ENCODE measurements at places on chromosomes 2 and 18.

GRCh38 chr2:26550276-26551015 is 72.5 kb upstream of the OTOF start:
- no peak for DNase-seq

- DNase-seq: no peak
These were observed 147.7 kb upstream of the SPATS2L start for GRCh38 chr2:200158647-200159356.

DNA sequence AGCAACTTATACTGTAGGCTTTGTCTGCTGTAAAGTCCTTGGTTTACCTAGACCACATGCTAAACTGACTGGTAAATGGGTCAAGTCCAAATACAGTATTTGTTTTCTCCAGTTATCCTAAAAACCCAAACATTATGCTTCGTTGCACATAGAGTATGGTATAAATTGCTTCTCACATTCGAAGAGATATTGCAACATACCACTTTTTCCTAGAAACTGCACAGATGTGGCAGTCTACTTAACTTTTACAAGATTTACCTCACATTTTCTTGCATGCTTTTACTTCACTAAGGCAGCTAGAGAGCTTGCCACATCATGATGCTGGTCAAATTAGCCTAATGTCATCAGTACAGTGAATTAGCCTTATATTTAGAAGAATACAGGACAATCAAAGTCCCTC is 66.0 kb upstream of the SCN7A start:
- DNase-seq: no peak

GRCh38 chr2:236916181-236916580 is 169.5 kb upstream of the COPS8 start:
- no peak for DNase-seq

DNA sequence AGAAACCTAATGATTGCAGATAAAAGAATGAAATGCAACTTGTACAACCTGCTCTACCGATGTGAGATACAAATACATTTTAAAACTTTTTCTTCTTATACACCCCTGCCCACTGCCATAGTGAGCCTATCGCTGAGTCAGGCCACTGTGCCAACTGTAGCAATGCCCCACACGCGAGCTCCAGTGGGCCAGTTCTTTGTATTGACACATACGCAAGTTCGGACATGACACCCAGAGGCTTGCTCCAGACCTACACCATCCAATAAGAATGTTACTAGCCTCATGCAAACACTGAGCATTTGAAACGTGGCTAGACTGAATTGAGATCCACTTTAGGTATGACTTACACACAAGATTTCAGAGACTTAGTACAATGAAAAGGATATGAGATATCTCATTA is 340.1 kb downstream of the ARHGAP15 start:
- DNase-seq: no peak

DNA sequence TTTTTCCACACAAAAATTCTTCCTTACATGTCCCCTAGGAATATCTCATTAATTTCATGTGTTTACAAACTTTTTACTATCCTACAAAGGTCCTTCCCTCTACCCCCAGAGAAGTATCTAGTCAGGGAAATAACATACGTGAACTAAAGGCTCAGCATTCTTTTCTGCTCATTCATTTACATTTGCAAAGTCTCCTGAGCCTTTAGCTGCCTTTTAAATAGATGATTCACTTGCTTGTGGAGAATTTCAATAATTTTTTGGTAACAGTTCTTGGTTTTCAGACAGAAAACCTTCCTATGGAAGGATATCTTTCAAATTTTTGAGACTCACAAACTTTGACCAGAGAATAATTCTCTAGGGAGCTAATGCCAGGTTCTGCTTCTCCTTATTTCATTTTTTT is 81.5 kb upstream of the RMDN2 start:
- DNase-seq: no peak

DNA sequence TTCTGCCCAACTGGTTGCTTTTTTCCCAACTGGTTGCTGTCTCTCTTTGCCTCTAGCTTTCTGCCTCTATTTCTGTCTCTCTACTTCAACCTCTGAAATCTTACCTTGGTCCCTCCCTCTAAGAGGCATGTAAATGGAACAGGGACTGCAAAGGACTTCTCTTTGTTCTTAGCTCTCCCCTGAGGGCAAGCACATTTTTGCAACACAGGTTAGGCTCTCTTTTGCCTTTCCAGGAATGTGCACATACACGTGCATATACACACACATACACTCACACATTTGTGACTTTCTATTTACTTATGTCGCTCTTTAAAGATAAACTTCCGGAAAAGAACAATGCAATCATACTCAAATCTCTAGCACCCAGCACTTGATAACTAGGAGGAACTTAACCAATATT is 262.6 kb upstream of the DDX18 start:
- no peak for DNase-seq

DNA sequence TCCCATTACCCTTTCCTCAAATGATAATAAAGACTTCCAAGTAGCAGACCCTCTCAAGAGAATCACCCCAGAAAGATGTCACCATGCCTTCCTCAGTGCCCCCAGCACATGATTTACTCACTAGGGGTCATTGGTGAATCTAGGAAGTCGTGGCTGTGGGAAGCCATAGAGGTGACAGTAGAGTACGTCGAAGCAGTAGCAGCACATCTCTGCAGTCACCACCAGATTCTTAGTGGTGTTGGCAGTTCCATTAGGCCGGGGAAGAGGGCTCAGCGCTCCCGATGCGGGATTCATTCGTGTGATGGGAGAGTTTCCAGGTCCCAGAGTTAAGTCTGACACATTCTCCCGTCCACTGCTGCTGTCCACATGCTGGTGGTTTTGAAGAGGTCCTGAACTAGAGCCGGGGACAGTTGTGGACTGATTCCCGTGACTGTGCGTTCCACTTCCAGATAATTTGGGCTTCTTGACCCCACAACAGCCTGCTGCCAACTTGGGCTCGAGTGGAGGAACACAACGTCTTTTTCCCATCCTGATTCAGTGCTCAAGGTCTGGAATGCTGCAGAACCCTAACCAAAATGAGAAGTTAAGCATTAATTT is 12.0 kb downstream of the AMMECR1L start:
- no peak for DNase-seq

DNA sequence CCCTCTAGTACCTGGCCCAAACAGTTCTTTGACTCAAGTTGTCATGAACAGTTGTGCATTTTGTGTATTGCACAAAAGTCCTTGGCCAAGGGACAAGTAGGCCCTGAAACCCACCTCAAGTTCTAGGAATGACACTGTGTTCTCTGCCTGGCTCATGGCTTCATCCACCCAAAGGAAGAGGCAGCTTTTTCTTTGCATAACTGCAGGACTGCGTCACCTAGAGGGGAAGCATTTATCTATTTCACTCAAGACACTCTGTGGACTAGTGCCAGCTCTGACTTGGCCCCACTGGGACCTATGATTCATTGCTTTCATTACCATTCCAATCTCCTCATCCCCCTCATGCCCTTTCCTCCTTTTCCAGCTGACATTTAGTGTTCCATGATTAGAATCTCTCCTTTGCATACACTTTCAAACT is 119.3 kb upstream of the SIX2 start:
- DNase-seq: no peak

- no peak for DNase-seq
These were observed 70.4 kb upstream of the DTNA start for GRCh38 chr18:34639687-34640086.

DNA sequence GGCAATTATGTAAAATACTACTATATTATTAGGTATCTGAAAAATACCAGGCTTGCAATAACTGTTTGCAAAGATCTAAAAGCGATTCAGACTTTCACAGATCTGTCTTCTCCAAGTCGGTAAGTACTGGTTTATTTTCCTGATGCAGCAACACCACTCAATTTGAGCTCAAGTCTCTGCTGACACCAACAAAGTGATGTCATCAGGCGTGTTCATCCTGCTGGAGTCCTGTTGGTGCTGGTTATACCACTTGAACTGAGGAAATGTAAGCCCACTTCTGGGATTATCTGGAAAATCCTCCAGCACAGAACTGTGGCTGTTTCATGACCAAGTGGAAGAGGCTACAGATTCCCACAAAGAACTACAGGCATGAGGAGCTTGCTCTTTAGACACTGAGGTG is 267.6 kb downstream of the BCL2 start:
- DNase-seq: no peak

GRCh38 chr2:82657106-82657505 is 1802.0 kb downstream of the SUCLG1 start:
- no peak for DNase-seq

- DNase-seq: no peak
These were observed 137.6 kb upstream of the HNMT start for GRCh38 chr2:137826373-137827372.

DNA sequence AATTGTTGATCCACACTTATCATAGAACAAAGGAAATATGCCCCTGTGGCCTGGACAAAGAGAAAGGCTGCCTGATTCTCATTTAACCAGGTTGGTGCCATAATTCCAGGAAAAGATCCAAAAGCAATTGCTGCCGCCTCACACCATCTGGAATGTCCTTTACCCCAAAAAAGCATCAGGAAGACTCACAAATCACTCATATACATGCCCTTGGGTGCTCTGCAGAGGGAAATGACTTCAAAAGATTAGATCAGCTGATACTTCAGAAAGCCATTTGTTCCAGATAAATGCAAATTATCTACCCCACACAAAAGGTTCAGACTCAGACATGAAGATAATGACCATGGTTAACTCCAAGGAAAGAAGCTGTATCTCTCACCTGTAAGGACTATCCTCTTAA is 285.8 kb downstream of the C1D start:
- DNase-seq: no peak

- DNase-seq: no peak
These were observed 6.0 kb upstream of the NEDD4L start for GRCh38 chr18:58038063-58038462.

DNA sequence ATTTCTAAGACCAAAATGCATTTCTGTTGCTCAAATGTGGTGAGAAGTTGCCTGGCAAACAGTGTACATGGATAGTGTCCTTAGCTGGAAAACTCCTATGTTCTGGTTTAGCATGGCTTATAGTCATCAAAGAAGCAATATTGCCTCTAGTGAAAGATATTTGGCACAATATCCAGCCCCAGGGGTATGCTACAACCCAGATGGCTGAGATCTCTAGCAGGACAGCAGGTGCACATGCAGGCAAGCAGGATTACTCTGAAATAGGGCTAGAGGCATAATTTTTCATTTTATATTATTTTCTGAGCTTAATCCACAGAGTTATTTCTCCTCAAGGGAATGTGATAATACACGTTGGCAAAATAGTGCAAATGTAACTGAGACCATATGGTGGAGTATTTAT is 34.0 kb downstream of the CCDC195 start:
- no peak for DNase-seq

DNA sequence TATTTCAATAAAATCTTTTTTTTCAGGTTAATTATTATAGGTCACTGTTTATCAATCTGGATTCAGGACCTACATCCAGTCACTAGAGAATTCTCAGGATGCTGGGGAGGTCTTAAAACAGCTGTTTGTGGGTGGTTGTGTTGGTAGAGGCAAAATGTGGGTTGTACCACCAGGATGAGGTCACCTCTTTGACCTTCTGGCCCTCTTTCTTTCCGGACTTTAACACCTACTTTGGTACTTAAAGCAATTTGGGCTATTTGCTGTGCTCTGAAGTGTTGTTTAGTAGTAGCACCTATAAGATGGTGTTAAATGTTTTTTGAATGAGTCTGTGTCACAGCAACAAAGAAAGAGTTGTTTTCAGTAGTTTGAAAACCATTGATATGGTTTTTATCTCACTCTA is 14.6 kb downstream of the EML4 start:
- no peak for DNase-seq

GRCh38 chr2:10085668-10086059 is 5.5 kb upstream of the CYS1 start:
- DNase-seq: no peak

DNA sequence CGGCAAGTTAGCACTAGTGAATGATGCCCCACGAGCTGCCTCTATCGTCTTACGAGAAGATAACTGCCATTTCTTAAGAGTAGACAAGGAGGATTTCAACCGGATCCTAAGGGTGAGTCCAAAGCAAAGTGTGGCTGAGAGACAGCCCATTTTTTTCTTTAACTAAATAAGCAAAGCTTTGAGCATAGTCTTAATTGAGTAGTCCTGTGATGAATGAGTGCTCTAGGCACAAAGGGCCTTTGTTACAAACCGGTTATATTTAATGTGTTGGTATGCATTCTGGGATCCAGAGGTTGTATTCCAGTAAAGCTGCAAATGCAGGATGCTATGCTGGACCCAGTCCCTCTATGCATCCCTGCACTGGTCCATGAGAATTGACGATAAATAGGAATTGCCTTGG is 86.9 kb upstream of the MAP3K20 start:
- DNase-seq: no peak

DNA sequence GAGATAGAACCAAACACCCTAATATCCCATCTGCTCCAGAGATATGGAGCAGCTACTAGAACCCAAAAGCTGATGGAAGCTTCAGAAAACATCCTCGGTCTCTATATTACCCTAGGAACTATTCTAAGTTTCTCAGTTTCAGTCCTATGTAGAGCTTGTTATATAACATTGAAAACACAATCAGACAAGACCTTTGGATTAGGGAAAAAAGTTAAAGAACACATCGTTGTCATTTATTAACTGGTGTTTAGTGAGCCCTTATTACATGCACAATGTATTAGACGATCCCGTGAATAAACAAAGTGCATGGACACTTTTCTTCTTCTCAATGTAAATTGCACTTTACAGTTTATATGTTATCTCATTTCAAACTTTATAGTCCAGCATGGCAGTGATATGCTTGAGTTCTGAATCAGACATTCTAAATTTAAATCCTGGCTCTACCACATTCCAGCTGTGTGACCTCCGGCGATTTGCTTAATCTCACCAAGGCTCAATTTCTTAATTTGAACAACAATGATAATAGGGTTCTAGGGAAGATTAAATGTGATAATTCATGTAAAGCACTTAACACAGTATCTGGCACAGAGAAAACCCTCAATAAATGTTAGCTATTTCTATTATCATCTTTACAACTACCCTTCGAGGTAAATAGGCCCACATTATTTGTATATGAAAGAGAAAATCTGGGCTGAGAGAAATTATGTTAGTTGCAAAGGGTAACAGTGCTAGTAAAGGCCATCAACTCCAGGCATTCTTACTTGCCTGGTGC is 83.6 kb upstream of the PIK3C3 start:
- DNase-seq: no peak

DNA sequence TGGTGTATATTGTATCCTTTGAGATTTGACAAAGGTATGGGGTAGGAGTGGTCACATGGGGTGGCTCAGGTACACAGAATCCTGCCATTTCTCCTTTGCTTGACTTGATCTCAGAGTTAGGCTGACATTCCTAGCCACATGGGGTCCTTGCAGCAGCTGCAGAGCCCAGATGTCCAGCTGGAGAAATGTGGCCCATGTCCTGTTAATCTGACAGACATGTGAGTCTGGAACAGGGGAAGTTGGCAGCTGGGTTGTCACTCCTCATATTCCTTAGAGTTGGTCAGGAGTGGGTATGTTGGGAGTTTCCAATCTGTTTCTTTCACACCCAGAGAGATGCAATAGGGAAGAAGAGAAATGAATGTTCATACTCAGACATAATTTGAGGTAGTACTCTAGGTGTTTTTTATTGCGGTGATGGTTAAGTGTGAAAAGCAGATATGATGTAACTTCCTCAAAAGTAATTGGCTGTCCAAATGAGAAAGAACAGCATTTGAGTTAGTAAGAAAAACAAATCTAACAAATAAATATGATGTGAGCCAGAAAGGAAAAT is 402.6 kb upstream of the MEIS1 start:
- DNase-seq: no peak

GRCh38 chr2:212013626-212014025 is 525.0 kb downstream of the ERBB4 start:
- no peak for DNase-seq

GRCh38 chr2:127008265-127009015 is 98.5 kb downstream of the BIN1 start:
- DNase-seq: no peak

GRCh38 chr2:202373490-202373889 is 2.6 kb upstream of the BMPR2 start:
- no peak for DNase-seq

- DNase-seq: no peak
These were observed 146.5 kb downstream of the CABLES1 start for GRCh38 chr18:23281626-23282436.
